ENCODE measurements at places on chromosomes 16 and 17.

DNA sequence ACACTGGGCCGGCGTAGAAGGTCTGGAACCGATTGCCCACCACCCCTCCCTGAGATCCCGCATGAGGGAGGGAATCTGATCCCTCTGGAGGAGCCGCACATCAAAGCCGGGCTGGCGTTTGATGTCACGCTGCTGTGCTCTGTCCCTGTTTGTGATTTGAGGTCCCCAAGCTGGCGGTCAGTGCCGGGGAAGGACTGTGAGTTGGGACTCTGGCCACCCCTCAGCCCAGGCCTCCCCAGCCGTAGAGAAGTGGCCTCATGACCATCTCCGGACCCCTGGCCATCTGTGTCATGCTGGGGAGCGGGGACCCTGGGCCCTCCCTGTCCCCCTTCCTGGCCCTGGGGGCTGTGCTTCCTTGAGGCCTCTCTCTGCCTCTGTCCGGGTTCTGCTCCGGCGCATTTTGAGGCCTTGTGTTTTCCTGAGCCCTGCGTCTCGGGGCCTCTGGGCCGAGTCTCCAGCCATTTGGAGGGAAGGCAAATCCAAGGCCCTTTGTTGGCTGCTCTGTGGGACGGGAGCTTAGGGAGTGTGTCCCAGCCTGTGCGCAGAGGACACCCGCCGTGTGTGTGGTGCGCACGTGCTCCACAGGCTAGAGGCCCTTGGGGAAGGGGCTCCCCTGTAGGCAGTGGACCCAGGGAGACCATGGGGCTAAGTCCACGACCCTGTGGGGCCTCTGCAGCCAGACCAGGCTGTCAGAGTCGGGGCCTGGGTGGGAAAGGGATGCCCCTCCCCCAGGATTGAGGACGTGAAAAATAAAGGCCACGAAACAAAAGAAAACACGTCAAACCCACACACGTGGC lies 15.1 kb downstream of the ASPSCR1 start:
- DNase-seq: no peak

DNA sequence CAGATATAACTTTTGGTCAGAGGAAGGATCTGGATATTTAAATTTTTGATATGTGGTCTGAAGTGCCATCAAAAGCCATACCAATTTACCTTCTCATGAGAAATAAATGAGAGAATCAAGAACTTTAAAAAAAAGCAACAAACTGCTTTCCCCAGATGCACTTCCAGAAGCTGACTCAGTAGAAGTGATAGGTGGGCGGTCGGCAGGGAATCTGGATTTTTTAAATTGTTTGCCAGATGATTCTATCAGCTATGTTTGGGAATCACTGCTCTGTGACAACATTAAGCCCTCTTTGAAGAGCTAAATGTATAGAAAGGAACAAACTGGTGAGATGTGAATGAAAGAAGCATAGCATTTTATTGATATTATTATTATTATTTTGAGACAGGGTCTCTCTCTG lies 19.2 kb downstream of the CDH3 start:
- DNase-seq: no peak

DNA sequence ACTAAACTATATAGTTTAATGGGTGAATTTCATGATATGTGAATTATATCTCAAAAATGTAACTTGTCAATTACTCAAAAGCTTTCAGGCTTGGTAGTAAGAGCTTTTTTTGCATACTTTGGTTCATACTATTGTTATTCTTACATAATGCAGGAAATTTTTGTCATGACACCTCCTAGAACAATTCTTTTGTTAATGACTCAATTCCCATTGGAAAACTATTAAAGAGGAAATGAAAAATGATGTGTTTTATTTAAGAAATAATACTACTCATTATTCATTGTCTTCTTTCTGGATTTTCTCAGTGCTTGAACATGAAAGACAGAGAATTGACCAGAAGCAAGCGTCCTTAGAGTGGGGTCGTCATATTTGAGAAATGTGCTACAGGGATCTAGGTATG lies 196.4 kb upstream of the KCNJ16 start:
- DNase-seq: no peak

GRCh38 chr17:70099294-70099693 lies 24.3 kb downstream of the KCNJ16 start:
- no peak for DNase-seq

DNA sequence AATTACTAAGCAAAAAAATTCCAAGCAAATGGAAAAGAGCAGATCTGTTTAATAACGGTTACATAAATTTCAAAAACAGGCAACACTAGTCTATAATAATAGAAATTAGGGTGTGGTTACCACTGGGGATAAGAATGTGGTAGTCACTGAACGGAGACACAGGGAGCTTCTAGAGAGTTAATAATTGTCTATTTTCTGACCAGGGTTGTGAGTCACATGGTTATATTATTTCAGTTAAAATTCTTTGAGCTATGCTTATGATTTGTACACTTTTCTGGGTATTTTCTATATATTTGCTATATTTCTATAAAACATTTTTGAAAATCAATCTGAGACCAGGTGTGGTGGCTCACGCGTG lies 433.9 kb upstream of the MAF start:
- DNase-seq: no peak
